ENCODE measurements at places on chromosomes 4 and X. TPM values are rescaled to one million over a fixed set of nuclear protein-coding genes. Genes with fewer than 3 reads are reported as not detected.

DNA sequence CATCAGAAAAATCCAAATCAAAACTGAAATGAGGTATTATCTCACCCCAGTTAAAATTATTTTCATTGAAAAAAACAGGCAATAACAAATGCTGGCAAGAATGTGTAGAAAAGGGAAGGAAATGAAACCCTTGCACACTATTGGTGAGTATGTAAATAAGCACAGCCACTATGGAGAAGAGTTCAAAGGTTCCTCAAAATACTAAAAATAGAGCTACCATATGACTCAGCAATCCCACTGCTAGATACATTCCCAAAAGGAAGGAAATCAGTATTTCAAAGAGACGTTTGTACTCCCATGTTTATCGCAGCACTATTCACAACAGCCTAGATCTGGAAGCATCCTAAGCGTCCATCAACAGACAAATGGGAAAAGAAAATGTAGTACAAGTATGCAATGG lies 932.4 kb downstream of the PCDH18 start:
- DNase-seq = no peak

GRCh38 chr4:85243857-85244256 lies 231.1 kb upstream of the ARHGAP24 start:
- no peak for DNase-seq

- no peak for DNase-seq
Measured at GRCh38 chrX:130704053-130705038, 198.7 kb downstream of the ENOX2 start.

The STBD1 gene
- 33.8 TPM for polyA plus RNA-seq

- peak; percentile 14 for DNase-seq
Measured at GRCh38 chr4:20249333-20249732, 2.4 kb upstream of the SLIT2 start.

- no peak for DNase-seq
Measured at GRCh38 chr4:70701271-70701670, 12.9 kb downstream of the UTP3 start.

GRCh38 chrX:39897741-39898097 lies 200.0 kb downstream of the BCOR start:
- DNase-seq = no peak

DNA sequence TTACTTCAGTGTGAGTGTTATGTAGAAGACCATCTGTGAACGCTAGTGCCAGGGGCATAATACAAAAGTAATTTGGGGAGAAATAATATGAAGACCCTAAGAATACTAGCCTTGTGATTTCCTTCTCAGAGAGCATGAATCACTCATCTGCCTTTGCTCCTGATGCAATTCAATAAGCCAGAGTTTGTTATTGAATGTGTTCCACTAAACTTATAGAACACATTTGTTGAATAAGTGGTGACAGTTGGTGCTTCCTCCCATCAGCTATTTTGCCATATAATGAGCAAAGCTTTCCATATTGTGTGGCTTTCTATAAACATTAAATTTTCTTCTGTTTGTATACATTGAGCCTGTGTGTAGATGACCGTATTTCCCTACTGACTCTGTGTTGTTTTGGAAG lies 136.4 kb upstream of the QRFPR start:
- no peak for DNase-seq

DNA sequence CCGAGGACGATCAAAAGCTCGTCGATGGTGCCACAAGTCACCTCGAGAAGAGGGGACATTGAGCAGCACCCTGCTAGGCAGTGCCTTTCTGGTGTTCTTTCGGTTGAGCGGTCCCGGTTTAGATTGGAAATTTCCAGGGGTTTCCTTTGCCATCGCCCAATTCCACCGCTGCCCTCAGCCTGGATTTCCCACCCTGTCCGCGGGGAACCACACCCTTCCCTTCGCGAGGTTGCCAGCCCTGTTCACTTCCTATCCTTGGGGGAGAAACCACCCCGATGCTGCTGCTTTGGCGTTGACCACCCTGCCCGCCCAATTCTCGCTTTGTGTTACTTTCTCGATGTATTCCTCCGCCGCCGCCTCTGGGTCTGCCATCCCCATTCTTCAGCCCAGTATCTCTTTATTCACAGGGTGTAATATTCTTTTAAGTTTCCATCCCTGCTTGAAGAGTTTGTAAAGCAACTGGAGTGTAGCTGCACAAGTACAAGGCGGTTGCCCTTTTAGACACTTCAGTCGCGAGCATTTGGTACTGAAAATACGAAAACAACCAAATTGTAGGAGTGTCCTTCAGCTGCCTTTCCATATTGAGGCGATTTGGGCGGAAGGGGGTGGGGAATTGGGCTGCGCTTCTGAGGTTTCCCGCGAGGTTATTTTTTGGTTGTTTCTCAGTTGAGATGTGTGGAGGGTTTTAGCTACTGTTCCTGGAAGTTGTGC lies 1.1 kb downstream of the OGT start:
- DNase-seq = peak; percentile 50

Measured in right cardiac atrium (tissue), 5 donors.